ENCODE measurements at places on chromosomes 6 and 20.
A peak's percentile ranks its signal among the peaks of the same experiment; 100 is the strongest.

DNA sequence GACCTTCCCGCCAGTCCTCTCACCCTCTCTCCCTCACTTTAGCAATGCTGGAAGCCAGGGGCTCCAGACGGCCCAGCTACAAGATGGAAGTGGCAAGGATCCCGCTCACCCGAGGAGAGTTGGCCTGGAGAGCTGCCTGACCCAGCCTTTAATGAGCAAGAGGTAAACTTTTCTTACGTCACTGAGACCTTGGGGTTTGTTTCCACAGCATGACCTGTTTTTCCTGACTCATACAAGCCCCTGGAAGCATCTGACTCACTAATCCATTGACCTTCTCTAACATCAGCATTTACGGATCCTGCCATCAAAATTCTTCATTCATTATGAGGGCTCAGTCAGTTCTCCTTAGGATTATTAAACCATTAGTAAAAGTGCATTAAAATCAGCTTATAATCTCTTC, 120.4 kb downstream of the MYLK4 start:
- peak; percentile 100 for DNase-seq

- no peak for DNase-seq
These were observed 577.1 kb downstream of the HACE1 start for GRCh38 chr6:104282581-104282980.

- DNase-seq = no peak
These were observed 60.0 kb downstream of the PTPN1 start for GRCh38 chr20:50569864-50570836.

- no peak for DNase-seq
These were observed 43.4 kb upstream of the PIM1 start for GRCh38 chr6:37126493-37126958.

DNA sequence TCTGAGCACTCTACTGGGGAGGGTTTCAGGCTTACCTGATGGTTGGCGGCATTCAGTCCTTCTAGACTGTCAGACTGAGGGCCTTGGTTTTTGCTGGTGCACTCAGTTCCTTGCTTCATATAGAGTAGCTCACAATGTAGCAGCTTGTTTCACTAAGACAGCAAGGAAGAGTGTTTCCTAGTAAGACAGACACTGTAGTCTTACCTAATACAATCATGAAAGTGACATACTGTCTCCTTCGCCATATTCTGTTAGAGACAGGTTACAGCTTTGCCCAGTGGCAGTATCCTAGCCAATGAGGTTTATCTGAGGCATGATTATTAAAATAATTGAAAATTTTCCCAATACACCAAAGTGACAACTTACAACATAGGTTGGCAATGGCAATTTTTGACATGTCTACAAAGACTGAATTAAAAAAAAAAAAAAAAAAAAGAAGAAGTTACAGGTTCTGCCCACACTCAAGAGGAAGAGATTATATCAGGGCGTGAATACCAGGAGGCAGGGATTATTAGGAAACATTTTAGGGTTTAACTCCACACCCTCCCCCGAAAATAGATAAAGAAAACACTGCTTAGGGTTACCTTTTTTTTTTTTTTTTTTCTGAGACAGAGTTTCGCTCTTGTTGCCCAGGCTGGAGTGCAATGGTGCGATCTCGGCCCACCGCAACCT, 66.8 kb downstream of the SCAND1 start:
- DNase-seq = no peak

- DNase-seq = no peak
These were observed 9.8 kb upstream of the DEF6 start for GRCh38 chr6:35287671-35288396.

DNA sequence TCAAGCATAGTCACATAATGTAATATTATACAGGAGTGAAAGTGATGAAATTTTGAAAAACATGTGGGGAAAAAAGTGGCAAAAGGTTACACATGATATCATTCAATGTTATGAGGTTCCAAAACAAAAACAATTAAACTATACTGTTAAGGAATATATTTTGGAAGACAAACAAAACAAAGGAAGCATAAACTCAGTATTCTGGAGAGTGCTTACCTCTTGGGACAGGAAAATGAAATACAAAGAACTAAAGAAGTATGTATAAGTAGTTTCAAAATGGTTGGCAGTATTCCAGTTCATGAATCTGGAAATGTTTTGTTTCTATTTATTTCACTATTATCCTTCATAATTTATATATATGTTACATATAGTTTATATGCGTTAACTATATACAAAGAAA, 213.5 kb downstream of the MOXD1 start:
- no peak for DNase-seq

- no peak for DNase-seq
These were observed 32.6 kb upstream of the TNFAIP3 start for GRCh38 chr6:137834508-137834907.

- no peak for DNase-seq
These were observed 127.9 kb downstream of the COL19A1 start for GRCh38 chr6:69994251-69994650.

DNA sequence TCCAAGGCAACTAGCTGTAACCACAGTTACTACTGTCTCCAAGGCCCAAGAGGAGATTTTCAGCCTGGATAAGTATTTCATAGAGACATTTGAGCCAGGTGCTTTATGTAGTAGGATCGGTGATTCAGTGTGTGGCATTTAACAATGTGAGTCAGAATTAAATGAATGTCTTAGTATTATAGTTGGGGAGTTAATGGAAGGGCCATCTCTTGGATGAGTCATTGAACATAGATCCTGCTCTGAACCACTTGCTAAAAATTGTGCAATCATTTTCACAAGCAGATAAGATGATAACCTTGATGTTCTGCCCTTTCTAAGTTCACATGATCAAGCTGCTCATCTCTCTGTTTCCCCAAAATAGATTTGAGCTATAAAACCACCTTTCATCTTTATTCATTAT, 668.9 kb upstream of the CITED2 start:
- DNase-seq = peak; percentile 74

Data from retinal pigment epithelial cell (primary cell).